Posterior cingulate gyrus (tissue), 11 donors: ENCODE measurements at places on chromosomes 4 and X.

- no peak for DNase-seq
Measured at GRCh38 chr4:18242919-18243693, 221.6 kb upstream of the LCORL start.

- no peak for DNase-seq
Measured at GRCh38 chrX:24282381-24283126, 31.3 kb downstream of the SUPT20HL2 start.

DNA sequence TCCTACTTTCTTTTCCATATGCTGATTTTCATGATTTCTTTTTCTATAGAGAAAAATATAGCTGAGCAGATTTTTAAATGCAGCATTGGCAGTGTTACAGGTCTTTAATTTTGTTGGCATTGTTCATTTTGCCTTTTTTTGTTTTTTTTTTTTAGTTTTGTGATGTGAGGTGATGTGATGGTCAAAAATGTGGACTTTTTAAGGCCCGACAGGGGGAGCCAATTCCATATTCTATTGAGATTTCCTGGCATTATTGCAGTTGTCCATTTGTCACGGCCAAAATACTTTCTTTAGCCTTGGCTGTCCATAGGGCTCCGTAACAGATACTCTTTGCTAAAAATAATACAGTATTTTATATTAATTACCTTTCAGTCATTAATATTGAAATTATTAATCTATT lies 47.8 kb downstream of the SLIT2 start:
- no peak for DNase-seq

GRCh38 chr4:83546786-83547185 lies 10.9 kb downstream of the GPAT3 start:
- no peak for DNase-seq

- DNase-seq = no peak
Measured at GRCh38 chr4:70709611-70710205, 12.1 kb upstream of the RUFY3 start.

- DNase-seq = no peak
Measured at GRCh38 chrX:136546371-136546781, 14.4 kb downstream of the VGLL1 start.

DNA sequence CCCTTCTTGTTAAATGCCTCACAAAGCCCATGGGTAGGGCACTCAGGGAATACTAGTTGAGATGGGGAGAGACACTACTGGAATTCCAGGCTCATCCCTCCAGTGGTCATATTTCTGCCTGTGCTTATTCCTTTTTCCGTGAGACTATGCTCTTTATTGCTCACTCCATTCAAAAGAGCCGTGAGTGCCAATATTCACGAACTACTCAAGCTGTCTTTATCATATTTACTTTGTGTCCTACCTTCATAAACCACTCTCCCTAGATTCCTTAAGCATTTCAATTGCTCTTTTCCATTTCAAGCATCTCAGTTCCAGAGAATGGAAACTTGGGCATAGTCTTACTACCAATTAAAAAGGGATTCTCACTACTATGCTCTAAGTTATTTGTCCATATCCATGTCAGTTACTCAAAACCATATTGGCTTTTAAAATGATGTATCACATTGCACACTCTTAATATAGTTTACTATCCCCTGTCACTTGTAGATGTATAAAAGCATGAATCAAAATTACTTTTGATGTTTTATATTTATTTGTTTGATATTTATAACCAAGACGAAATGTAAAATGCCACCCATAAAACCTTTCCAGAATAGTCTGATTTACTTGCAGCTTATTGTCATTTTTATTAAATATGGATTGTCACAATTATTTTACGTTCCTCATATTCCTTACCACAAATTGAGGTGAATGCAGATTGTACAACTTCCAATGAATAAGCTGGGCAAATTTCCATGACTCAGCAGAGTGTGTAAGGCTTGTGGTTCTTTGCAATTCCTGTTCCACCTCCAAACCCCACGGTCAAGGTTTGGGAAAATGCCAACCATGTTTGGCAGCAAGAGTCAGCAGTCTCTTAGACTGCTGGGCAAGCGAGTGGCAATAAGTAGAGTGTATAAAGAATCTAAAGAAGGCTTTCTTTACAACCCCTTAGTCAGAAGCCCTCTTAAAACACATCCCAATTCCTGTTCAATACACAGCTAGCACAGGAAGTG lies 24.4 kb downstream of the ENOX2 start:
- no peak for DNase-seq

GRCh38 chr4:112736718-112737135 lies 99.8 kb downstream of the LARP7 start:
- no peak for DNase-seq

DNA sequence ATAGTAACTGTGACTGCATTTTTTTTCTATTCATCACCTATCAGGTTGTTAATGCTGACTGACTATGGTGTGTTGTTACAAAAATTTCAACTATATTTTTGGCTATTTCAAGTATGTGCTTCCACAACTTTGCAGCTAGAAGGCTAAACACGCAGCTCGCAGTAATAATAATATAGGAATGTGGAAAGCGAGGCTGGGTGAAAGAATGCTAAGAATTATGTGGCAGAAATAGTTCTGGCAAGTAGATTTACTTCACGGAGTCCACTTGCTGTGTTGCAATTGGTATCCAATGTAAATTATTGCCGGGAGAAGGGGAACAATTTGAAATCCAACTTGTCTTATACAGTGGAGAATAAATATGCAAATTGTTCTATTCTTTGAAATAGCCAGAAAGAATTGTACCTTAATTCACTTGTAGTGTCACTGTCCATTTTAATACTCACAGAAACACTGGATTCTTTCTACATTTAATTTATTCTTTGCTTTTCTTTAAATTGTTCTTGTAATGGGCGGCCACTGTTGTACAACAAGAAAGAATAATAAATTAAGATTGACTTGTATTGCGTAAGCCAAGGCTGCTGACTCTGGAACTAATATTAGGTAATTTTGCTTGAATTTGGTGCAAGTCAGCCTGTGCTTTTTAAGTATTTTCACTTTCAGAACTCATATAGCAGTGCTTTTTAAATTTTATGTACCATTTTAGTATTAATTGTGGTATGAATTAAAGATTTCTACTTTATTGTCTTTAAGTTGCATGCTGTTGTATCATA lies 154.9 kb downstream of the FRMPD4 start:
- DNase-seq = no peak

DNA sequence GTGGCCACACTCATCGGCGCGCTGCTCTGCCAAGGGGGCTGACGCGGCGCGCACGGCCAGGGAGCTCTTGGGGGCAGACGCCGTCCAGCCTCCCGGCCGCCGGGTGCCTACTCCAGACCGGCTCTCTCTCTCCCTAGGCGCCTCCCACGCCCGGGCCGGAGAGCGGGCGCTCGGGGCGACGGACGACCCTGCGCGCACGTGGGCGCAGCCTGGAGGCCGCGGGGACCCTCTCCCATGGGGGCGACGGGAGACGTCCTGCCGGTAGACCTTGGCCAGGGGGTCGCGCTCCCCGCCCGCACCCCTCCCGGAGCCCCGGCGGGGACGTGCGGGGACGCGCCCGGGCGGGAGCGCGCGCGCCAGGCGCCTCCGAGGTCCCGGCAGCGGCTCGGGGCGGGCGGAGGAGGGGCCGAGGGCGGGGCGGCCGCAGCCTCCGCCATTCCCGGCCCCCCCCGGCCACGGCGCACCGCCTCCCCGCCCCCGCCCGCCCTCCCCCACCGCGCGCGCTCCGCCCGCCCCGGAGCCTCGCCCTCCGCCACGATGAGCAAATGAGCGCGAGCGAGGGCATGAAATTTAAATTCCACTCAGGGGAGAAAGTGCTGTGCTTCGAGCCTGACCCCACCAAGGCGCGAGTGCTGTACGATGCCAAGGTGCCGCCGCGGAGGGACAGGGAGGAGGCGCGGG lies at the start of gene MSL3:
MSL3 (plus strand) TSS at position 519 of the 681 bp plus-strand sequence; CDS start at position 546, 27 bp downstream.
- peak; percentile 84 for DNase-seq

- no peak for DNase-seq
Measured at GRCh38 chrX:118675326-118675965, 52.0 kb upstream of the IL13RA1 start.

- no peak for DNase-seq
Measured at GRCh38 chr4:2551118-2551517, 14.7 kb downstream of the FAM193A start.

DNA sequence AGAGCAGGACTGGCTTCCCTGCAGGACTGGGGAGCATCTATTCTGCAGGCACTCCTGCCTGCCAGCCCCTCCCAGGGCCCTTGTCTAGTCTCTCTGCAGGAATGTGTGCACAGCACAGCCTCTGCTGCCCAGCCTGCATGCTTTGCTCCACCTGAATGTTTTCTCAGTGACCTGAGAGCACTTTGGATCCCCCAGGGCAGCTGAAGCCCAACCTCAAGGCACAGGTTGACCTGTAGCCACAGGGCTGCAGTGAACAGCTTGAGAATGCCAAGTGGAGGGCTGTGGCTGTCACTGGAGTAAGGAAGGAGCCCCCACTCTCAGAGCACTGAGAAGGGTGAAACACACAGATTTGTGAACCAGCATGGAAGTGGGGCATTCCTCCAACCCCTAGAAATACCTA lies 760.2 kb downstream of the STIM2 start:
- DNase-seq = no peak

GRCh38 chr4:7155590-7156071 lies 36.7 kb upstream of the SORCS2 start:
- no peak for DNase-seq

- DNase-seq = no peak
Measured at GRCh38 chrX:37779857-37780256, at the start of gene CYBB. CYBB (plus strand) TSS chrX:37780059; CDS start chrX:37780078, 19 bp downstream.

- DNase-seq = no peak
Measured at GRCh38 chr4:169849456-169849855, 91.7 kb upstream of the HPF1 start.

- no peak for DNase-seq
Measured at GRCh38 chrX:30414144-30414543, 105.0 kb upstream of the NR0B1 start.

DNA sequence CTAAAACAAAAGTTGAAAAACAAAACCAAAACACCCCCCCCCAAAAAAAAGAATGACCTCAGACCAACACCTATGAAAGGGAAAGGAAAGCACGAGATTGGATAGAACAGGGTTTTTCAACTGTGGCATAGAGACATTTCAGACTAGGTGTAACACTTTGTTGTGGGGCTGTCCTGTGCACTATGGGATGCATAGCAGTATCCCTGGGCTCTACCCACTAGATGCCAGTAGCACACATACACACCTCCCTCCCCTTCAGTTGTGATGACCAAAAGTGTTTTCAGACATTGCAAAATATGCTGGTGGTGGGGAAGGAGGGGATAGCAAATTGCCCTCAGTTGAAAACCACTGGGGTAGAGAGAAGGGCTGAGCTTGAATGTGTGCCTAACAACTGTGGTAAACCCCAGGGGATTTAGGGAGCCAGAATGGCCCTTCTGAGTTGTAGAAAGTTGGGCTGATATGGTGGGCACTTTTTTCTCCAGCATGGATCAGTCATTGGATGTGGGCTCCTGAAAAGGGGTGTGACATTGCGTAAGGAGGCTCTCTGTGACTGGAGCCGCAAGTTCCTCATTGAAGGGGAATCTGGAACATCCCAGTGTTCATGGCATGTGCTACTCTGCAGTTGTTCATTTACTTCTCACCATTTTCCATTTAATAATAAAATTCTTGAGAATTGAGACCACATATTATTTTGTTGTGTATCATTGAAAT lies 8.8 kb upstream of the GEMIN8 start:
- DNase-seq = no peak

GRCh38 chrX:15233416-15234015 lies 36.4 kb downstream of the ASB9 start:
- no peak for DNase-seq

GRCh38 chr4:186584912-186585311 lies 29.5 kb upstream of the MTNR1A start:
- DNase-seq = no peak

DNA sequence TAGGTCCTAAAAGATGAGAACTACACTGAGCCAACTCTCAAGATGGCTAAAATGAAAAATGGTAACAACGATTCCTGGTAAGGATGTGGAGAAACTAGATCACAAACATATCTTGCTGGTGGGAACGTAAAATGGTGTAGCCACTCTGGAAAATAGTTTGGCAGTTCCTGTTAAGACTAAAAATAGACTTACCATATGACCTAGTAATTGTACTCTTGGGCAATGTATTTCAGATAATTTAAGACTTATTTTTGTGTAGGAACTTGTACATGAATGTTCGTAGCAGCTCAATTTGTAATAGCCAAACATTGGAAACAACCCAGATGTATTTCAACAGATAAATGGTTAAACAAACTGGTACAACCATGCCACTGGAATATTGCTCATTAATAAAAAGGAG lies 106.2 kb downstream of the HDAC8 start:
- no peak for DNase-seq

DNA sequence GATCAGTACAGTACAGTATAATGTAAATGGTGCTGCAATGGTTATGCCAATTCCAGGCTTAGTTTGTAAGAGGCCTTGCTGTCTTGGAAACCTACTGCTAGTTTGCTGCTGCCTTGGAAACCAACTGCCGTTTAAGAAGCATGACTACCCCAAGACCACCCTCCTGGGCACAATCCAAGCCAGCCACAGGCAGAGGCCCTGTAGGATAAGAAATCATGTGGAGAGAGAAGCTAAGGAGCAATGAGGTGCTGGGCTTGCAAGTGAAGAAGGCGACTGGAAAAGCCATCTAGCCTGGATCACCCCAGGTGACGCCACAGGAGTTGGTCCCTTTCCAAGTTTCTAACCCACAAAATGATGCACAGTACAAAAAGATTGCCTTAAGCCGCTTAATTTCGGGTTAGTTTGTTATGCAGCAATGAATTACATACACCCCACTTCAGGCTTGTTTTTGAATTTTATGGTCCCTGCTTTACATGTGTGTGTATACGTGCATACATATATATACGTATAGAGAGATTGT lies 16.9 kb downstream of the ZFP42 start:
- DNase-seq = no peak

- DNase-seq = no peak
Measured at GRCh38 chr4:105002278-105002677, 144.4 kb upstream of the TET2 start.

- DNase-seq = no peak
Measured at GRCh38 chr4:119016636-119017035, 119.0 kb upstream of the MYOZ2 start.

- DNase-seq = peak; percentile 16
Measured at GRCh38 chr4:37324546-37324945, 80.0 kb downstream of the NWD2 start.

DNA sequence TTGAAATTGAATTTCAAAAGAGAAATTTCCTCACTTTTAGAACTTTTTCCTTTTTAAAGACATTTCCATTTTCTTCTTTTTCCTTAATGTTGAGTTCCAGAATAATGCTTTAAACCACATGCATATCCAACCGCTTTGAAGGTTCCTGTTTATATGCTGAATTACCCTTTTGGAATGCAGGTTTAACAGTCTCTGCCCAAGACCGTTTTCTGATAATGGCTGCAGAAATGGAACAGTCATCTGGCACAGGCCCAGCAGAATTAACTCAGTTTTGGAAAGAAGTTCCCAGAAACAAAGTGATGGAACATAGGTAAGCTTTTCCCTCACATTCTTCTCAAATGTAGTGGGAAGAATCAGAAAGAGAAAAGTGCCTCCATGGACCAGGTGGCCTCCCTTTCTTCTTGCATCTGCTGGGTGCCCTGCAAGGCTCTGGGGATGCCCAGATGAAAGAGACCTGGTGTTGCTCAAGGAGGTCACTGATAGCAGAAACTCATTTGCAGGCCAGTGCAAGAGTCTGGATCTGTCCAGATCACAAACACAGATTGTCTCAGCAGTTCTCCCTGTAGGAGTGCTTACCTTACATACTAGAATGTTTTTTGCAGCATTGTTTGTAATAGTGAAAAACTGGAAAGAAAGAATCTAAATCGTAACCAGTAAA lies 42.9 kb downstream of the MOSPD2 start:
- no peak for DNase-seq

GRCh38 chrX:903116-903515 lies 272.5 kb downstream of the SHOX start:
- DNase-seq = no peak
